ENCODE measurements at places on chromosomes 6 and 20. TPM values are rescaled to one million over a fixed set of nuclear protein-coding genes. Genes with fewer than 3 reads are reported as not detected.
A peak's percentile ranks its signal among the peaks of the same experiment; 100 is the strongest.

IL17F gene
- total RNA-seq = not detected

OR2B3 gene
- not detected for total RNA-seq

DNA sequence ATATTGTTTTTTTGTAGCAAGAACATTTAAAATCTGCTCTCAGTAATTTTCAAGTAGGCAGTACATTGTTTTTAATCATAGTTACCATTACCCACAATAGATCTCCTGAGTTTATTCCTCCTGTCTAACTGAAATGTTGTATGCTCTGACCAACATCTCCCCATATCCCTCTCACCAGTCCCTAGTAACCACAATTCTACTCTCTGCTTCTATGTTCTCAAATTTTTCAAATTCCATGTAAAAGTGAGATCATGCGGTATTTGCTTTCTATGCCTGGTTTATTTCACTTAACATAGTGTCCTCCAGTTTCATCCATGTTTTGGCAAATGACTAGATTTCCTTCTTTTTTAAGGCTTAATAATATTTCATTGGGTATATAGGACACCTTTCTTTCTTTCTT is 300.5 kb downstream of the KCNQ5 start:
- H3K4me3 ChIP-seq = no peak overlapping the region
- no peak overlapping the region for H3K27ac ChIP-seq
- DNase-seq = no peak
- H3K36me3 ChIP-seq = no peaks in the 10 kb centered on the region
- no peaks in the 10 kb centered on the region for H3K27me3 ChIP-seq
- no peaks in the 10 kb centered on the region for H3K4me1 ChIP-seq

DNA sequence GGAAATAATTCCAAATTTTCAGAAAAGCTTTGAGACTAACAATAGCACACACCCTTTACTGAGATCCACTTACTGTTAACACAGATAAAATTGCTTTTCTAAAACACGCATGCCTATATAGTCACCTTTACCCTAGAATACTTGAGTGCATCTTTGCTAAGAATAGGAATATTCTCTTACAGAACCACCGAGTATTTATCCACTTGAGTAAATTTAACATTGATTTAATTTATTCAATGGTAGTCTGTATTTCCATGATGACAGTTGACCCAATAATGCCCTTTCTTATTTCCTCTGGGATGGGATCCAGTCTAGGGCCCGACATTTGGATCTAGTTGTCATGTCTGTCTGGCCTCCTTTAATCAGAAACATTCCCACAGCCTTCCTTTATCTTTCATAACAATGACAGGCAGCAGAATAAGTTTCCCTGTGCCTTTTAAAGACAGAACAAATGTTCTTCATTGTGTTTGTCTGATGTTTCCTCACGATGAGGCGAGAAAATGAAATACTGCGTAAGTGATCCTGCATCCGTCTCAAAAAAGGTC is 56.6 kb upstream of the ERVFRD-1 start:
- H3K4me1 ChIP-seq = peaks cover 14% of the 10 kb centered on the region
- no peaks in the 10 kb centered on the region for H3K27me3 ChIP-seq
- no peaks in the 10 kb centered on the region for H3K36me3 ChIP-seq
- no peak overlapping the region for H3K27ac ChIP-seq

DNA sequence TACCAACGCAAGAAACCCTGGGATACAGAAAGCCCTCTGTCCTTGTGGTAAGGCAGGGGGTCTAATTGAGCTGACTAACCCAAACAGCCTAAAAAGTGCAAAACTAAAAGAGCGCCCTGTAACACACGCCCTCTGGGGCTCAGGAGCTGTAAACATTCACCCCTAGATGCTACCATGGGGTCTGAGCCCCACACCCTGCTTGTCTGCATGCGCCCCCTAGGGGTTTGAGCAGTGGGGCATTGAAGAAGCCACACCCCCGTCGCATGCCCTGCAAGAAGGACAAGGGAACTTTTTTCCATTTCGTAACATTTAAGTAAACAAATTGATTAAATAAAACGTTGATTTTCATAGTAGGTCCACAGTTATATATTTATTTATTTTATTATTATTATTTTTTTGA is 616.9 kb upstream of the MAN1A1 start:
- H3K27me3 ChIP-seq = no peaks in the 10 kb centered on the region
- no peak overlapping the region for H3K4me3 ChIP-seq
- H3K4me1 ChIP-seq = no peaks in the 10 kb centered on the region
- DNase-seq = no peak
- H3K36me3 ChIP-seq = no peaks in the 10 kb centered on the region

GRCh38 chr6:10441004-10441654 is 26.3 kb upstream of the TFAP2A start:
- peak overlapping the region; percentile 27 for H3K27ac ChIP-seq
- no peaks in the 10 kb centered on the region for H3K27me3 ChIP-seq
- no peak for DNase-seq
- H3K36me3 ChIP-seq = no peaks in the 10 kb centered on the region
- peaks cover 4% of the 10 kb centered on the region for H3K4me1 ChIP-seq

GRCh38 chr6:169839029-169839481 is 87.6 kb downstream of the ERMARD start:
- H3K36me3 ChIP-seq = no peaks in the 10 kb centered on the region
- peak; percentile 91 for DNase-seq
- H3K4me3 ChIP-seq = no peak overlapping the region
- H3K4me1 ChIP-seq = no peaks in the 10 kb centered on the region
- no peak overlapping the region for H3K27ac ChIP-seq

DNA sequence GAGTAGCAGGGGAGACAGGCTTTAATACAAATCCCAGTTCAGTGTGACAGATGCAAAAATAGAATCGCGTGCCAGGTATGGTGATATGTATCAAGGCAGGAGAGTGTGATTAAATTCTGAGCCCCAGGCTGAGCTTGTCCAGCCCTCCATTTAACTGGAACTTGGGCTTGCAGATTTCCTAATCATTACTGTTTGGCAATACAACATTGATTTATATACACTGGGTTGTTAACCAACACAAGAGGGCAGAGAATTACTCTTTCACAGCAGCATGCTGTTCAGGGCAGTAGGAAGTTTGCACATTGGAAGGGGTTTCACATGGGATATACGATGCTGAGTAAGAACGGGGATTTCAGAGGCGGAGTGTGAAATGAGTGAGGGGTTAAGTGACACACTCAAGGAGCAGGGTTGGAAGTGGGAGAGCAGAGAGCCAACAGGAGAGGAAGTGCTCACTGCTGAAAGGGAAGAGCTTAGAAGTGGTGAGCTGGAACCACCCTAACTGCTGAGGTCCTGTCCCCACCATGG is 70.8 kb upstream of the ATXN1 start:
- DNase-seq = no peak
- no peaks in the 10 kb centered on the region for H3K4me1 ChIP-seq
- no peaks in the 10 kb centered on the region for H3K36me3 ChIP-seq
- H3K27ac ChIP-seq = no peak overlapping the region
- no peak overlapping the region for H3K4me3 ChIP-seq

KLC4 gene
- total RNA-seq = 17.2 TPM

- H3K27me3 ChIP-seq = no peaks in the 10 kb centered on the region
- no peak overlapping the region for H3K4me3 ChIP-seq
- no peaks in the 10 kb centered on the region for H3K36me3 ChIP-seq
- peaks cover 6% of the 10 kb centered on the region for H3K4me1 ChIP-seq
- H3K27ac ChIP-seq = no peak overlapping the region
Measured at GRCh38 chr6:21971541-21971940, 325.3 kb downstream of the PRL start.

- peaks cover 39% of the 10 kb centered on the region for H3K4me1 ChIP-seq
- H3K36me3 ChIP-seq = peaks cover 26% of the 10 kb centered on the region
- peak within 1 kb of the TSS; percentile 93 for H3K4me3 ChIP-seq
- H3K27ac ChIP-seq = peak within 1 kb of the TSS; percentile 94
- DNase-seq = no peak
Measured at GRCh38 chr20:62804627-62805154, at the start of gene OGFR. Gene OGFR, plus strand, starts transcription at chr20:62804835. Its CDS starts 25 bp downstream, at chr20:62804860.

- H3K27ac ChIP-seq = no peak overlapping the region
- no peaks in the 10 kb centered on the region for H3K27me3 ChIP-seq
- H3K4me3 ChIP-seq = no peak overlapping the region
- H3K4me1 ChIP-seq = no peaks in the 10 kb centered on the region
- DNase-seq = no peak
Measured at GRCh38 chr6:84652356-84653026, 111.9 kb downstream of the TBX18 start.

ZNF311 gene
- total RNA-seq = 0.25 TPM

KIF13A gene
- 43.0 TPM for total RNA-seq

- no peaks in the 10 kb centered on the region for H3K4me1 ChIP-seq
- H3K27ac ChIP-seq = no peak overlapping the region
- DNase-seq = no peak
Measured at GRCh38 chr20:43028470-43028869, 161.2 kb downstream of the PTPRT start.

GPX5 gene
- not detected for total RNA-seq

GRCh38 chr20:16378122-16378521 is 195.1 kb downstream of the KIF16B start:
- H3K27ac ChIP-seq = no peak overlapping the region
- H3K36me3 ChIP-seq = no peaks in the 10 kb centered on the region
- no peaks in the 10 kb centered on the region for H3K4me1 ChIP-seq
- H3K4me3 ChIP-seq = no peak overlapping the region

GRCh38 chr6:73743556-73743955 is 47.6 kb downstream of the CD109 start:
- H3K4me3 ChIP-seq = no peak overlapping the region
- H3K27ac ChIP-seq = no peak overlapping the region
- no peak for DNase-seq
- no peaks in the 10 kb centered on the region for H3K36me3 ChIP-seq
- no peaks in the 10 kb centered on the region for H3K27me3 ChIP-seq

GRCh38 chr6:116397914-116398313 is 27.2 kb downstream of the DSE start:
- H3K4me3 ChIP-seq = no peak overlapping the region
- H3K27ac ChIP-seq = peak overlapping the region; percentile 47
- H3K27me3 ChIP-seq = no peaks in the 10 kb centered on the region
- no peaks in the 10 kb centered on the region for H3K36me3 ChIP-seq
- no peak for DNase-seq

DNA sequence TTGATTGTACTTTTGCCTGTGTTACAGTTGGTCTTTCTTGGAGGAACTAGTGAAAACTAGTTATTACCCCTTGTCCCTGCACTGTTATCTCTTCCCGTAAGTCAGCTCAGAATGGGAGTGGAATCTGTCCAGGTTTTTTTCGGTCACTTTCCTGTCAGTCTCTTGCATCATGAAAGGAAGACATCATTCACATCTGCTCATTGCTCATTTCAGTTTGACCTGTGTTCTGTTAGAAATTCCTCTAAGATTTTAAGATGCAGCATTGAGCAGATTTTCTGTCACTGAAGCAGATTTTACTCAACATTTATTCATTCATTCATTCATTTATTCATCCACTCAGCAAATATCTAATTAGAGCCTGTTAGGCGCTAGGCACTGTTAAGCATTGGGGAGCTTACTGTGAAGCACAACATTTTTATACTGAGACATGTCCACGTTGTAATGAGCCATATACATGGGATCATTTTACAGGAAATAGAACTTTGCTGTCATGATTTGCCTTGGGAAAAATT is 33.1 kb upstream of the HINT3 start:
- H3K27me3 ChIP-seq = no peaks in the 10 kb centered on the region
- H3K4me1 ChIP-seq = peaks cover 8% of the 10 kb centered on the region
- H3K4me3 ChIP-seq = no peak overlapping the region
- no peak for DNase-seq
- H3K36me3 ChIP-seq = no peaks in the 10 kb centered on the region

GRCh38 chr6:21354805-21355238 is 238.7 kb upstream of the SOX4 start:
- H3K4me3 ChIP-seq = no peak overlapping the region
- no peak overlapping the region for H3K27ac ChIP-seq
- no peaks in the 10 kb centered on the region for H3K27me3 ChIP-seq
- no peak for DNase-seq
